Kidney (tissue), 22 donors: ENCODE measurements at places on chromosomes 7 and 10. TPM values are rescaled to one million over a fixed set of nuclear protein-coding genes. Genes with fewer than 3 reads are reported as not detected.

POT1 gene
- 16.5 TPM for polyA plus RNA-seq

CUL2 gene
- 14.5 TPM for polyA plus RNA-seq

GRCh38 chr7:123463890-123464289, 70.5 kb downstream of the IQUB start:
- no peak for DNase-seq

- DNase-seq: no peak
Observed at GRCh38 chr10:70343312-70343711, 39.1 kb downstream of the LRRC20 start.

- no peak for DNase-seq
Observed at GRCh38 chr10:42864575-42864974, 82.0 kb downstream of the BMS1 start.
